Effector memory CD4-positive, alpha-beta T cell (primary cell): ENCODE measurements at places on chromosomes 2 and 18.

GRCh38 chr2:40401896-40402295 is 50.0 kb downstream of the SLC8A1 start:
- DNase-seq: no peak

- no peak for DNase-seq
Measured at GRCh38 chr2:210617732-210618330, 61.4 kb downstream of the CPS1 start.

DNA sequence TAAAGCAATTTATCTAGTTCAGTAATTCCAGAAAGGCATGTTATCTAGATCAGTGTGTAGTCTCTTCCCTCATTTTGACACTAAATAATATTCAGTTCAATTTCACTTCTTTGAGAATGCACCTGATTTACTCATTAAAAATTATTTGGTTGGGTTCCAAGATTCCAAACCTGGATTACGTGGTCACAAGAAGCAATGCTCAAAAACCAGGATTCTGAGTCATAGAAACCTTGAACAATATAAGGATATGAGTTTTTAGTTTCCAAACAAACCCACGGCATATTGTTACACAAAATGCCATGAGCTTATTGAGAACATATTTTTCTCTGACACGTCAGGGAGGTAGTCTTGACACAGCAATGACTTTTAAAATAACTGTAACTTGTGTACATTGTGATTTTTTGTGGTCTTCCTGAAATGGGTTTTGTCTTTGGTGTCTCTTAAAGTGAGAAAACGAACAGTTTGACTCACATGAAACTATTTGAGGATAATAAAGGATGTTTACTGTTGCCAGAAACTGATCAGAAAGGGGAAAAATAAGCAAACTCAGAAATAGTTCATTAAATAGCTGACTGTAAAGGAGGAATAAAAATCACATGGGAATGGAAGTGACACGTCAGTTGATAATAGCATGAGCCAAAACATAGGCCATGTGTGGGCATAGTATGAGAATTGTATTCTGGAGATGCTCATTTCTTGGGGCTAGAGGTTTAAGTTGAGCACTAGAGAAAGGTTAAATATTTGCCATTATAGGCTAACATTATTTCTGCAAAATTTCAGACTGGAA is 617.7 kb upstream of the CDH2 start:
- DNase-seq: no peak

DNA sequence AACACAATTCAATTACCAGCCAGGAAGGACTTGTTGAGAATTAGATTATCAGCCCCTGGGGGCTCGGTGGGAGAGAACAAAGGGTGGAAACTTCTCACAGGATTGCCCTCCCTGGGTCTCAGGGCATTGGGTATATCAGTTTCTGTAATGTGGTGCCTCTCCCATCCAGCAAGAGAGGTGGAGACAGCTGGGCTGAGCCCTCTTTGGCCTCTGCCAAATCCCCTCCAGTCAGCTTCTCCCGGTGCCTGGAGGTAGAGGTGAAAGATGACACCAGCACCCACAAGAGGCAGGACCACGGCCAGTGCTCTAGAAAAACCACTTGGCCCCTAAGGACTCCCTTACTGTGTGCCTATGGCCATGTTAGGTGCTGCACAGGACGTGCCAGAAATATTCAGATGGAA is 179.7 kb downstream of the HAUS1 start:
- no peak for DNase-seq

DNA sequence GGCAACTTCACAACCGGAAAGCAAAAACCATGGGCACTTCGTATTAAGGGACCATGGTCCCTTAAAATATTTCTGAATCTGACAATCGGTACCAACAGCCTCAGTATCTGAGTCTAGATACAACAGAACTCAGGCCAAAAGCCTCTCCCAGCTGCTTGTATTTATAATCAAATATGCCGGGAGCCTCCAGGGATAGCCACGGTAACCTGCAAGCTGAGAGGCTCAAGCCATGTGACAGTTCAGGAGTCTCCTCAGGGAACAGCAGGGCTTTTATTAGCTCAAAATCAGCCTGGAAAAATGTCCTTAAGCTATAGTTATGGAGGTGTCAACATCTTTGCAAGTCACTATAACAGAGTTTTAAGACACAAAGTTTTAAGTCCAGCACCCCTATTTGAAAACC is 352.8 kb upstream of the GYPC start:
- no peak for DNase-seq
